ENCODE measurements at places on chromosomes 3 and 15. TPM values are rescaled to one million over a fixed set of nuclear protein-coding genes. Genes with fewer than 3 reads are reported as not detected.

DNA sequence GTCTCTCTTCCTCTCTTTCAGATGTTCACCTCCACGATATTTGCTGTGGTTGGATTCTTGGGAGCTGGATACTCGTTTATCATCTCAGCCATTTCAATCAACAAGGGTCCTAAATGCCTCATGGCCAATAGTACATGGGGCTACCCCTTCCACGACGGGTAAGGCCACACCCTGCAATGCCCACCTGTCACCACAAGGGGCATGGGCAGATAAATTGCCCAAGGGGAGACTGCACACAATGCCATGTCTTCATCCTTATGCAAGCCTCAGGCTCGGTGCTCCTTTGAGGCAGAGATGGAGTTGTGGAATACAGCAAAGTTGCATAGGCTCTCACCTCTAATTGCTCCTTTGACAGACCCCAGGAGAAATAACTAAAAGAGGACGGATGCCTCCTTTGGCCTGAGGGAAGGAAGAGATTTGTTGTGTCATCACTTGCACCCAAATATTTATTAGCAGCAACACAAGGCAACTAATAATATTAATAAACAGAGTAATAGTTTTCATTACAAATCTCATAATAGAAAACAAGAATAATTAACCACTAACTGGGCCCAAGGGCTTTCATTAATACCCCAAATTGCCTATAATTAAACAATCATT is 13.2 kb downstream of the TM4SF4 start:
- H3K36me3 ChIP-seq = no peaks in the 10 kb centered on the region
- no peak overlapping the region for H3K27ac ChIP-seq
- DNase-seq = peak; percentile 55
- no peak overlapping the region for H3K4me3 ChIP-seq

DNA sequence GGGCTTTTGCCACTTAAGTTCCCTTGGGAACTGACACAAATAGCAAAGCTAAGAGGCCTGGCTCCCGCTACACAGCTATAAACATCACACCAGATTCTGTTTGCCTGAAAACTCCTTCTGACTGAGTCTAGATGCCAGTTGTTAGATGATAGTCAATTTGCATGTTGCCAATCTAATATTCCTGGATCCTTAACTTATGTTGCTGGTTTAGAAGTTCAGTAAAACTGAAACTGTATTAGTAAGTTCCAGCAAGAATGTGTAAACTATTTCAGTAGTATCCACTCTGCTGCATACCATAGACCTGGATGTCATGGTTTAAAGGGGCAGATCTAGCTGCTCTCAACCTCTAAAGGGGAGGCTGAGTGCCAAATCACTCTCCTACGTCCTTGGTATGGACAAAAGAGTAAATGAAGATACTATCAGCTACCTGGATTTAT is 27.1 kb upstream of the LACTB start:
- no peak overlapping the region for H3K4me3 ChIP-seq
- H3K36me3 ChIP-seq = no peaks in the 10 kb centered on the region
- no peak overlapping the region for H3K27ac ChIP-seq
- peaks cover 5% of the 10 kb centered on the region for H3K27me3 ChIP-seq
- DNase-seq = no peak

DNA sequence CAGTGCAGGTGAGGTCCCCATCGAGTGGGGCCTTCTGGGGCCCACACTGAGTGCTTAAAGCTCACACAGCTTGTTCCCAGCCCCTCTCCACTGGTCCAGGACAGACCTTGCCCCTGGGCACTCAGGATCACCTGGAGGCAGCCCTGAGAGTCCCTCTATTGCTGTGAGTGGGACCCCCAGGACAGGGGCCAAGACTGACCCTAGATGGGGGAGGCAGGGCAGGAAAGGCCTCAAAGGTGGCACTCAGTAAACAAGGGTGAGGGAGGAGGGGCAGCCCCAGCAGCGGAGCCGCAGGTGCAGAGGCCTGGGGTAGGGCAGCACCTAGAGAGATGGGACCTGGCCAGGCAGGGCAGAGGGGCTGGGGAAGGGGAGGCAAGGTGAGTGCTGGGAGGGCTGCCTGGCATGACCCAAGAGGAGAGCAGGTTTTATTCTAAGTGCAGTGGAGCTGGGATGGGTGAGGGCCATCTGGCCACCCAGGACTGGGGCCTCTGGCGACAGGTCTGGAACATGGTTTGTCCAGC is 27.9 kb downstream of the CFAP100 start:
- no peak overlapping the region for H3K4me3 ChIP-seq
- peaks cover 1% of the 10 kb centered on the region for H3K36me3 ChIP-seq
- peak; percentile 23 for DNase-seq

ZNF592 gene
- 32.9 TPM for total RNA-seq

CLCN2 gene
- total RNA-seq = 3.4 TPM

LIPC gene
- total RNA-seq = 5.3 TPM

DUOX2 gene
- not detected for total RNA-seq
